ENCODE measurements at places on chromosomes 2 and 18. TPM values are rescaled to one million over a fixed set of nuclear protein-coding genes. Genes with fewer than 3 reads are reported as not detected.

Gene SMYD5
- polyA plus RNA-seq, result 16.8 TPM

Gene SP3
- polyA plus RNA-seq, result 14.5 TPM

Gene DNMT3A
- 12.6 TPM for polyA plus RNA-seq

Gene GALNT5
- 4.8 TPM for polyA plus RNA-seq

Gene MAPK4
- 10.7 TPM for polyA plus RNA-seq

Gene FHL2
- polyA plus RNA-seq, result 10.5 TPM

Gene ADCYAP1
- 0.10 TPM for polyA plus RNA-seq

Gene LHCGR
- 0.02 TPM for polyA plus RNA-seq

Gene RAPGEF4
- 6.4 TPM for polyA plus RNA-seq

Gene FEV
- polyA plus RNA-seq, result not detected

Gene HOXD11
- polyA plus RNA-seq, result not detected

Gene TRIM43B
- not detected for polyA plus RNA-seq

Gene SERPINB5
- 0.45 TPM for polyA plus RNA-seq

Gene GMPPA
- polyA plus RNA-seq, result 46.6 TPM

Gene COL3A1
- polyA plus RNA-seq, result 45.3 TPM

Gene GLI2
- polyA plus RNA-seq, result 1.1 TPM
